ENCODE measurements at places on chromosomes 3 and 15.

DNA sequence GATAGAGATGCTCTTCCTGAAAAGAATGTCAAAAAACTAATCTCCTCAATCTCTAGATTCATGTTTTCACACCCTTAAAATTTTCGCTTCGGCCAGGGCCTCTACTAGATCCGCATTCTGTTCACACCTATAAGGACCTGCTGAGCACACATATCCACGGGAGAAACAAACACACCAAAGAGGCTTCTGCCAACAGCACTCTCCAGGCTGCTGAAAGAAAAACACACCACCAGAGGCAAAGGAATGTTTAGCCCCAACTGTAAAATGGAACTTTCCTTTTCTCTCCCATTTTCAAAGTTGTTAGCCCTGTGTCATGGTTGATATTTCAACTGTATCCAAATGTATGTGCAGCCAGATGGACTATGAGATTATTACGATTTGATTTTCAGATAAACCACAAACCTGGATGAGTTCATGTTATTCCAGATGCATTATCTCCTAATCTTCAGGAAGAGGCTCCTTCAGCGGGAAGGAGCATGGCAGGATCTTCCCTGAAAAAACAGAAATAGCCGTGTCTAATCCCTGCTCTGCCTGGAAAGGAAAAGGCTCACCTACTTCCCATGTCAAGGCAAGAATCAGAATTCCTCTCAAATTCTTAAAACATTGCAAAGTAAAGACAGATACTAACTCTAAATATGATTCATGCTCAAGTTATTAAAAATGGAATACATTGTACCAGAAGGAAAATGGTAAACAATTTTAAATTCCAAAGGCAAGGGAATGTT lies 442.7 kb upstream of the NR2F2 start:
- no peak for DNase-seq

GRCh38 chr3:5314897-5315296 lies 127.4 kb downstream of the EDEM1 start:
- no peak for DNase-seq

DNA sequence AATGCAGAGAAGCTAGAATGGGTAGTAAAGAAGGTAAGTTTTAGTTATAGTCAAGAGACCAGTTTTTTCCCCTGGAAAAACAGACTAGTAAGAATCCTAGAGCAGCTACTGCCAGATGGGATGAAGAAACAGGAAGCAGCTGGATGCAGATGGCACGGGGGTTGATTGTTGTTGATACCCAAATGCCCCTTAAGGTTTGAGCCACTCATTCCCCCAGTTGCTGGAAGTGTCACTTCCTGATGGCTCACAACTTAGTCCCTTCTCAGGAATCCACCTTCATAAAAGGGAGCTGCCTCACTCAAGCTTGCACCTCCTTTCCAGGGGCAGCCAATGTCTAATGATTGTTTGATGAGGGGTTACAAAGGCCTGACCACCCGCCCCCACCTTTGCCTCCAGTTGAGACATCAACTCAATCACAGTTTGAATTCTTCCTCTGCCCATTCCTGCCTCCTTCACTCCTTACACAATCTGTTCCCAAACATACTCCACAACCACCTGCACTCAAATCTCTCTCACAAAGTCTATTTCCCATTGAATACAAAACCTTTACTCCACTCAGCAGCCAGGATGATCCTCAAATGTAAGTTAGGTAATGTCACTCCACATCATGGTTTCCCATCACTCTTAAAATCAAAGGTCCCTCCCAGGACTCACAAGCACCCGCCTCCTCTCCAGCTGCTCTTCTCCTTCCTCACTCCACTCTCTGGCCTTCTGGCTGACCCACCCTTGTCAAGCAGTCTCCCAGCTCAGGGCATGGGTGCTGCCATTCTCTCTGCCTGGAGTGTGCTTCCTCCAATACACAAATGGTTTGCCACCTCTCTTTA lies 450.1 kb upstream of the THBS1 start:
- no peak for DNase-seq

GRCh38 chr3:192637803-192638202 lies 89.5 kb downstream of the FGF12 start:
- DNase-seq, result no peak

- DNase-seq, result no peak
Observed at GRCh38 chr3:150783920-150784746, 21.2 kb upstream of the SIAH2 start.

DNA sequence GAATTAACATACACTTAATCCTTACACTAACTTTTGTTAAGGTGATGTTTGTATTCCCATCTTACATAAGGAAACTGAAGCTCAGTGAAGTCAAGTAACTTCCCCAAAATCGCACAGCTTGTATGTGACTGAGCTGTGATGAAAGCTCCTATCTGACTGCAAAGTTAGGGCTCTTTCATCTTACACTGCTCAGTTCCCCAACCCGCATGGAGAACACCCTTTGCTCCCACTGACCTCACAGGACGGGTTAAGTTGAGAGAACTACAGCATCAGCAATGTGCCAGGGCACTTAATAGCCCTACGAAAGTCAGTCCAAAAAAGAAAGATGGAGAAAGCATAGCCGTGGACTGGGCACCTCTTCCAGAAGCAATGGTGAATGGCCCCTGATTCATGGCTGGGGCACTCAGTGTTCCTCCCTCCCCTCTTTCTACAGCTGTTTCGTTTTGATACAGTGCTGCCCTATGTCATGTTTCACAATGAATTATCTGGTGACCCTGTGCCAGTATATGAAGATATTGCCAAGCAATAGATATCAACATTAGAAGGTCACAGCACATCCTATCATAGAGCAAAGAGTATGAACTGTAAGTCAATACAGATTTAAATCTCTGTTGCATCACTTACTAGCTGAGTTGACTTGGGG lies 38.0 kb downstream of the CADPS start:
- no peak for DNase-seq

DNA sequence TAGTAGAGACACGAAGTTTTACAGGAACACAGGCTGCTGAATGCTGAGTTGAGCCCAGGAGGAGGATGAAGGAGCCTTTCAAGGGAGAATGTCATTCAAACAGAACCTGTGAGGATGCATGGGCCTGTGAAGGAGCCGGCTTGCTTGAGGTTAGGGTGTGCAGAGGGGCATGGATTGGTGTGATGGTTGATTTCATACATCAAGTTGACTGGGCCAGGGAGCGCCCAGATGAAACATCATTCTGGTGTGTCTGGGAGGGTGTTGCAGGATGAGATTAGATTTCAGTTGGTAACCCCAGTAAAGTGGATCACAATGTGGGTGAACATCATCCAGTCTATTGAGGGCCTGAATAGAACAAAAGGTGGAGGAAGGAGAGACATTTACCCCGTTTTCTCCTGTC lies 243.6 kb downstream of the EDEM1 start:
- no peak for DNase-seq

GRCh38 chr15:60973637-60974415 lies 255.3 kb downstream of the RORA start:
- DNase-seq, result peak; percentile 57

GRCh38 chr3:64167868-64168267 lies 57.4 kb downstream of the PRICKLE2 start:
- DNase-seq, result no peak

DNA sequence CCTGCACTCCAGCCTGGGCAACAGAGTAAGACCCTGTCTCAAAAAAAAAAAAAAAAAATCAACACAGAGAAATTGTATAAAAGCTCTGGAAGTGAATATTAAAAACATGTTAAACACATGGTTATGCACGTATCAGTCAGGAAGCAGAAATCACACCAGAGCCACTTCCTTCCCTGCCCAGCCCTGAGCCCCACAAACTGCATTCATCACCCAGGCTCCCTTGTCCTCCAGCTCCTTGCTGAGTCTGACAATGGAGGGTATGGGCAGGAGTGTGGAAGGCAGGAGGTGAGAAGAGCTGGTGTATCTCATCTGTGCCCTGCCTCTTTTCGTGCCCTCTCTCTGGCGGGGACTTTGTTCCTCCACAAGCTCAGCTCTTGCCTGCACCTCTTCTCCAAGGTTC lies 12.1 kb upstream of the LOXL1 start:
- DNase-seq, result no peak

DNA sequence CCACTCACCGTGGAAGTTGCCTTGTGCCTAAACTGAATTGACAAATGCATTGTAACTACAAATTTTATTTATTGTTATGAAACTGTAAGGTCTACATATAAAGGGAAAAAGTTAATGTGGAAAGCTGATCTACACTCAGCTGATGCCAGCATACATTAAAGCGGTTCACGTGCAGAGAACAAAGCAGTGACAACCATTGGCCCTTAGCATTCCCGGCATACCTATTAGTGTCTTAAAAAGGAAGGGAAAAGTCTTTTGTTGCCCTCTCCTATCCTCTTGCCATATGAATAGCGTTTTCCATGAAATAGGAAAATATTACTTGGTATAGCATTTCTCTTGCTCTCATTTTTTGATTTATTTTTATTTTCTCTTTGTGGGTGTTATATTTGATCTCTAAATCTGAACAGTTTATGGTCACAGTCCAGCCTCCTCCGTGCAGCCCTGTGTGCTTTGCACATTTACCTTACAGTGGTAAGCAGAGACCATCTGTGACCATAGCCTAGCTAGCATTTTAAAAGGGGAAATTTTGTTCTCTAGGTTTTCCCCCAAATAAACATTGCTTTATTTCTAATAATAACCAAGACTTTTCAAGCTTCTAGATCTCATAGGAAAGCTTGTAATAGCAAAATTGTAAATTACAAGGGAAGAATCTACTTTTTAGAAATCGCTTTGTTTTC lies 89.7 kb upstream of the CGNL1 start:
- no peak for DNase-seq

DNA sequence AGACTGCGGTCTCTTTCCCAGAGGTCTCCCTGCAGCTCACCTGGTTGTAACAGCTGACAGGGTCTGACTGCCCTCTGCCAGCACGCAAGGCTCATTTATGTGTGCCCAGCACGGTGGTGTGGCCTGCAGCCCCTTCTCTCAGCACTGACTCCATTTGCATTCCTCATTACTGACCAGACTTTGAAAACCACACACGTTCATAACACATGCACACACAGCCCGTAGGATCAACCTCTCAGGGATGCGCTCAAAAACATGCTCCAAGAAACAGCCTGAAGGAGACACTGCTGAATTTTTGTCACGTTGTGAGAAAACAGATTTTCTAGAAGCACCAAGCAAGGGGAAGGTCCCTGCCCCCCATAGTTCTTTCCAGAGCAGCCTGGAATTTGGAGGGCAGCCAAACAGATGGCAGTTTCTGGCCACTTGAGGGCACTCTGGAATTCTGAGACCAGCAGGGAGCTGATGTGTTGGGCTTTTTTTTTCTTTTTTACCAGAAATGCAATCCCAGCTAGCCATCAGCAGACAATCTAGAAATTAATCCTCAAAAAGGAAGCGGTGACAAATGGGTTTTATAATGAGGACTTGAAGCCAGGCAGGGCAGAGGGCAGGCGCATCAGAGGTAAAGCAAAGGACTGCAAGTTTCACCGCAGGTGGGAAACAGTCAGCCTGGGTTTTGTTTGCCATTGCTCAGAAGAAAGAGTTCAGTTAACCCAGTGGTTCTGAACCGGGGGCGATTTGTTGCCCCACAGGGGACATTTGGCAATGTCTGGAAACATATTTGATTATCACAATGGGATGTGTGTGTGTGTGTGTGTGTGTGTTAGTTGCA lies 170.5 kb upstream of the PROK2 start:
- DNase-seq, result peak; percentile 69

- no peak for DNase-seq
Observed at GRCh38 chr3:78148986-78149717, 1109.3 kb downstream of the ROBO2 start.

DNA sequence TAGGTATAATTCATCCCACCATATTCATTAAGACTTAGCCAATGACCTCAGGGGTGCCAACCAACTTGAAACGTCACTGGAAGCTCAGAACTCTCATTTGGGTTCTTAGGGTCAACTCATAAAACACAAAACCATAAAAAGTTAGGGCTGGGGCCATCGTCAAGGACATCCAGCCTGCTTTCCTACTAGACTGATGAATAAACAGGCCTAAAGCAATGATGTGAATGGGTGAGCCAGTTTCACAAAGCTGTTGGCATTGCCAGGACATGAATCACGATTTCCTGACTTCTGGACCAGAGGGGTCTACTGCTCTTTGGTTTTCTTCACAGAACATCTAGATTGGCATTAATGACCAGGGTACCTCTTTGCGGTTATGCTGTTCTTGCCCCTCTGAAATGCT lies 64.7 kb downstream of the EOMES start:
- no peak for DNase-seq

DNA sequence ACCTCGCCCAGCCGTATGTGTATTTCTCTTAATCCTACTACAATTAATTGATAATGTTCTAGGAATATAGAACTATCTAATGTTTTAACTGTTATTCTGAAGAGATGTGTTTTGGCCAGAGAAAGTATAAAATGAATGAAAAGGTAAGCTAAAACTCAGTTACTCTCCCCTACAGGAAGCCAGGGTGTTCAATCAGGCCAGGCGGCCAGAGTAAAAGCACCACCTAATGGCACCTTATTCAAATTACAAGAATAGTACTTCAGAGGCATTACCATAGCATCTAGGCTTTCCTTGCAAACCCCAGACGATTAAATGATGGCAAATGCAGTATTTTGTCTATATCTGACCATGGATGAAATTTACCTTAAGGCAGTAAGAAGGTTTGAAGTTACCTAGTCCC lies 10.4 kb downstream of the SLC12A8 start:
- DNase-seq, result peak; percentile 25

DNA sequence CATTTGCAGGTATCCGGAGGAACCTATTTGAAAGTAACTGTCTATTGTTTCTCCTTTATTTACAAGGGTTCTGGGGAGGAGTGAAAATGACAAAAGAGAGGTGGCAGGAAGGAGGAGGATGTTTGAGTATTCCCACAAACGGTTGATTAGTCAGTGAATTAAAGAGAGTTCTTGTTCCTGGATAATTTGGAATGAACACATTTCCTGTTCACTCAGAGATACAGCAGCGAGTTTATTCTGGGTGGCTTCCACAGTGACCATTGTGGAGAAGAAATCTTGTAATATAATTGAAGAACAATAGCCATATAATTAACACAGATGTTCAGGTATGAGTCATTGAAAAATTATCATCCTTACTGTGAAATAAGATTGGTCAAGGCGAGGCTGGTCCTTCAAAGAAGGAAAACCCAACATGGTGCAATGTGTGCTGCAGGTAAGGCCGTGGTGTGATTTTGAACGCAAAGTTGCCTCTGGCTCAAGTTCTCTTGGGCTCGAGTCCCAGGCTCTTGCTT lies 77.3 kb downstream of the NFKBIZ start:
- DNase-seq, result no peak

- no peak for DNase-seq
Observed at GRCh38 chr3:113436809-113437208, 4.5 kb downstream of the CFAP44 start.

GRCh38 chr3:17831366-17831765 lies 88.9 kb upstream of the TBC1D5 start:
- no peak for DNase-seq

GRCh38 chr15:59304034-59304795 lies 68.5 kb downstream of the MYO1E start:
- no peak for DNase-seq

Measured in HTR-8/SVneo (cell line).